ENCODE measurements at places on chromosomes 7 and 10. TPM values are rescaled to one million over a fixed set of nuclear protein-coding genes. Genes with fewer than 3 reads are reported as not detected.

GRCh38 chr10:110067960-110068770 lies 60.4 kb downstream of the ADD3 start:
- DNase-seq = no peak

GRCh38 chr7:27188386-27189294 lies 3.6 kb upstream of the HOXA11 start:
- DNase-seq = peak; percentile 82

Gene TCF7L2
- 4.4 TPM for total RNA-seq

Gene HYAL4
- not detected for total RNA-seq

Gene HHEX
- total RNA-seq = 17.3 TPM
